ENCODE measurements at places on chromosomes 3 and 15.

GRCh38 chr15:93111451-93111850 lies 22.4 kb upstream of the RGMA start:
- DNase-seq = no peak

DNA sequence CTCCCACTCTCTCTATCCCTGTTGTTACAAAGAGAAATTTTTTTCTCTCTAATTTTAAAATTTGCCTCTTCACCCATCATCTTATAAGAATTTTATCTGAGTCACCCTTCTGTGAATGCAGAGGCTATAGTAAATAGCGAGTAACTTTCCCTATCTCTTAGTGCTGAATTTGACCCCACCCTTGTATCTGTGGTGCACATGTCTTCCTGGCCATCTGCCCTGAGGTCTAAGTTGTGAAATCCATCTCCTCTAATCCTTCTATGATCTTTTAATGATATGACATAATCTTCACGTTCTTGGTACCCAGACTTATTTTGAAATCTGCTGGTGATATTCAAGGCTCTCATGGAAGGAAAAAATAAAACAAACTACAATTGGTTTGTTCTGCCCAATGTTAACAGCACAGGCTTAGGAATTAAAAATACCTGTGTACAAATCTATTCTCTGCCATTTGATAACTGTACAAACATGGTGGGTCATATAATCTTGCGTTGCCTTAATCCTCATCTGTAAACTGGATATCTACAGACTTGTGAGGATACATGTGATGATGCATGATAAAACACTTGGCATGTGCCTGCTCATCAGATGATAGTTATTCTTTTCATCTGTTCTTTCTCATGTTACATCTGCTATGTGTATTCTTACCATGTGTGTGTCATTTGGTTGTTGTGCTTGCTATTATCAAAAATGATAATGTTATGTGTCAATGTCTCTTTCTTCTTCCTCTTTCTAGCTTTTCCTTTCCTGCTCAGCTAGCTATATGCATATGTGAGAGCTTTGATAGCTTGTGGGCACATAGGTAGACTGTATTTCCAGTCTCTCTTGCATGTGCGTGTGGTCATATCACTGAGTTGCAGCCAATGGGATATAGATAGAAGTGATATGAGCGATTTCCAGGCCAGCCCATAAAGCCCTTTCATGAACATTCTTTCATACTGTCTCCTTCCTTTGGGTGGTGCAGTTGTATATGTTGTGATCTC lies 13.7 kb upstream of the CCR3 start:
- DNase-seq = no peak

DNA sequence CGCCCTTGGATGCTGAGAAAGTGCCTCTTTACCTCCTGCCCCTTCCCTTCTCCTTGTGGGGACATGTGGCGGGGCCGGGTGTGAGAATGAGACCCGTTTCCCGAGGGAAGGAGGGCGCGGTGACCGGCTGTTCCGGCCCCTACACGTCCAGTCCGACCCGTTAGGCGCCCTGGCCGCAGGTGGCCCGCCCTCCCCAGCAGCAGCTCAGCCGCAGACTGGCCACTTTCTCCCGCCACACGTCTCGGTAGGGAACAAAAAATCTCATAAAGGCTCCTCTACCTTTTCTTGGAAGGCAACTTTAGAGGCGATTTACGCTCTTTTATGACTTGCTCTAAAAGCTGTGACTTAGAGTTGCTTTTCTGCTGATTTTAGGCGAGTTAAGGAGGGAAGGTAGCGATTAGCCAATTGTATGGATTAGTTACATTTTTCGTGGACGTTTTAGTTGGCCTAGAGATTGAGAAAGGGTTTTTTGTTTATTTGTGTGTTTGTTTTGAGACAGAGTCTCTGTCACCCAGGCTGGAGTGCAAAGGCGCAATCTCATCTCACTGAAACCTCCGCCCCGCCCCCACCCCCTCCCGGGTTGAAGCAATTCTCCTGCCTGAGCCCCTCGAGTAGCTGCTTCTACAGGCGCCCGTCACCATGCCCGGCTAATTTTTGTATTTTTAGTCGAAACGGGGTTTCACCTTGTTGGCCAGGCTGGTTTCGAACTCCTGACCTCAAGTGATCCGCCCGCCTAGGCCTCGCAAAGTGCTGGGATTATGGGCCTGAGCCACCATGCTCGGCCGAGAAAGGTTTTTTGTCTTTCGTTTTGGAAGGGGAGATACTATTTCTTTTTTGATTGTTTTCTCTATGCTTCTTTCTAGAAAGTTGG lies 8.3 kb upstream of the PGPEP1L start:
- no peak for DNase-seq

DNA sequence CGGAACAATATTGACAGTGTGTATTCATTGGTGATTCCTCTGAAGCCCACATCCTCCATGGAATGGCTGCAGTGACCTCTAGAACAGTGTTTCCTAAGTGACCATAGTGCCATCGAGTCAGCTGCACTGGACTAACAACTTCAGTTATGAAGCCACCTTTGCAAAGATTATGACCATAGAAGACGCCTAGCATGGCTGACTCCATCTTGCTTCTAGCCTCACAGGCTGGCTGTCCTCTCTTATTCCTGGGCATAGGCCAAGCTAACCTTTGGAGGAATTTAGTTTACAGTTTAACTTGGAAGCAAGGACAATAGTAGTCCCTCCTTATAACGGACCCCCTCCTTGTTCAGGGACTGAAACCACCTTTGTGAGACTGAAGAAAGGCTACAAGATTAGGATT lies 37.3 kb upstream of the OSBPL11 start:
- no peak for DNase-seq

DNA sequence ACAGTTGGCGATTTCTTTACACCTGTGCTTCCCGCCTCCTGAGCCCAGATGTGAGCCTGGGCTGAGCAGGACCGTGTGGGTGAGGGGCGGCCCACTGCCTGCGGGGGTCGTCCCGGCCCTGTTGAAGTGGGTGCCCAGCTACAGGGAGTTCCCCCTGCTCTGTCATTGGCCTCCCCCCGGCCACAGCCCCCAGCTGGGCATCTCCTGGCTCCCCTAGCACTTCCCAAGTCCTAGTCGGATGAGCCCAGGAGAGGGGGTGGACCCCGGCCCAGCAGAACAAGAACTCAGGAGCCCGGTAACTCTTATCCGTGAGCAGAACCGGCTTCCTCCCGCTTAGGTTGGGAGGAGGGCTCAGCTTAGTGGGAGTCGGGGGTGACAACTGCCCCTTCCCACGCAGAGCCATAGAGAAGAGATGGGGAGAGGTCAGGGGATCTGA lies 757 bp downstream of the PAQR5 start:
- DNase-seq = no peak

- DNase-seq = no peak
Observed at GRCh38 chr3:42763021-42763420, 10.0 kb downstream of the CCDC13 start.

GRCh38 chr15:66578286-66578875 lies 12.6 kb upstream of the LCTL start:
- no peak for DNase-seq

DNA sequence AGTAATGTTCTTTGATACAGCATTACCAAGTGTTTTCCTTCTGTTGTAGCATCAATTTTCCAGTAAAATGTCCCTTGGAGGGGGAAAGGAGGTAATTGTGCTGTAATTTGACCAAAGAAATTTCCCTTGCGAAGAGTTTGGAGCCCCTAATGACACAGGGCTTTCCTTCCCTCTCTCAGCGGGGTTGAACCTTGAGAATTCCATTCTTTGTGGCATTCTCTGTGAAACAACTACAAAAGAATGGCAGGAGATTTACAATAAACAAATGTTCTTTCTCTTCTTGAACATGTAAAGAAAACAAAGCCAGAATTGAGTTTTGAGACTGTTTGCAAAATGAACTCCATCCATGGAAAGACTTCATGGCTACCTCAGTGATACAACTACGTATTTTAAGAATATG lies 53.4 kb downstream of the SIDT1 start:
- DNase-seq = no peak

DNA sequence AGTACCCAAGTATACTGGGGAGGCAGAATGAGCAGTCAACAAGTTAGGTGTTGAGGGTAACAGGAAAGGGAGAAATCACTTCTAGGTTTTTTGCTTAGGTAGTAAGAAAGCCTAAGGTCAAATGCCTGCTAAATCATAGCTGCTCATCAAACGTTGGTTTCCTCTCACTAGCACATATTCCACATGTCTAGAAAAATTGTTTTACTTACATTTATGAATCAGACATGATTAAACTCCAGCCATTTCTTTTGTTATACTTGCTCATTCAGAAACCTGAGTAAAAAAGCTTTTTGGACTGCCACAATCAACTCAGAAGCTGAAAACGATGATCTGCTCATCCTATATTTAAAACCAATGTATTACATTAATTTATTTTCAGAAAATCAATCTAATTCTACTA lies 40.2 kb downstream of the SLC9A9 start:
- no peak for DNase-seq

DNA sequence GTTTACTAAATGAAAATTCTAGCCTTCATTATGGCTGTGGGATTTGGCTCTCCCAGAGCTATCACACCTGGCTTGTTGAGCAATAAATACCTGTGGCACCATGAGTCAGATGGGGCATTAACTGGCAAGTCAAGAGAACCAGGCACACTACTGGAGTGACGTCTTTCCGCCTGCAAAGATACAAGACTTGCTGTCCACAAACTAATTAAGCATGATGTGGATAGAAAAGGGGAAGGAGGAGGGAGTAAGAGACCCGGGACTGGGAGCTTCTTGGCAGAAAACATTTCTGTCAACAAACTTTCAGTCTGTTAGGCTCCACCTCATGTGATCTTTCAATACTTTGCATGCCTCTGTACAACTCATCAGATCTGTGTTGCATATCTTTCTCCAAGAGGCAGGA lies 56.5 kb downstream of the CLDN1 start:
- DNase-seq = no peak

GRCh38 chr3:20405744-20406143 lies 219.7 kb upstream of the SGO1 start:
- DNase-seq = no peak

DNA sequence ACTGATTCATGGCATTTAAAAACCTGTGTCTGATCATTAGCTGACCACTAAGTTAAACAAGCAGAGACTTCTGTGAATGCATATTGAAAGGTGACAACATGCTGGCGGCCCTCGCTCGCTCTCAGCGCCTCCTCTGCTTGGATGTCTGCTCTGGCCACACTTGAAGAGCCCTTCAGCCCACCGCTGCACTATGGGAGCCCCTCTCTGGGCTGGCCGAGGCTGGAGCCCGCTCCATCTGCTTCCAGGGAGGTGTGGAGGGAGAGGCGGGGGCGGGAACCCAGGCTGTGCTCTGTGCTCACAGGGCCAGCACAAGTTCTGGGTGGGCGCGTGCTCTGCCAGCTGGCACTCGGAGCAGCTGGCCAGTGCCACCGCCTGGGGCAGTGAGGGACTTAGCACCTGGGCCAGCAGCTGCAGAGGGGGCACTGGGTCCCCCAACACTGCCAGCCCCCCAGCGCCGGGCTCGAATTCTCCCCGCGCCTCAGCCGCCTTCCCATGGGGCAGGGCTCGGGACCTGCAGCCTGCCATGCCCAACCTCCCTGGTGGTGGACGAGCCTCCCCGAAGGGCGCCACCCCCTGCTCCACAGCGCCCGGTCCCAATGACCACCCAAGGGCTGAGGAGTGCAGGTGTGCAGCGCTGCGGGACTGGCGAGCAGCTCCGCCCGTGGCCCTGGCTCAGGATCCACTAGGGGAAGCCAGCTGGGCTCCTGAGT lies 252.4 kb downstream of the ZIC4 start:
- no peak for DNase-seq

DNA sequence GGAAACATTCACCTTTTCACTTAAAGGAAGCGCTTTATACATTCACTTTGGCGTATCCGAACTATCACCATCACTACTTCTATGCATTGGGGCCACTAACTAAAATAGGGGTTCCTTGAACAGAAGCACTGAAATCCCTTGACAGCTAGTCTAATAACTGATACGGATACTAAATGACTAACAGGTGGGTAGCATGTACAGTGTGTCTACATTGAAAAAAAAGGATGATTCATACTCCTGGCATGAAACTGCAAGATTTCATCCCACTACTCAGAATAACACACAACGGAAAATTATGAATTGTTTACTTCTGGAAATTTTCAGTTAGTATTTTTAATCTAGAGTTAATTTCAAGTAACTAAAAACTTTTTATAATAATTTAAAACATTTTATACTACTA lies 96.7 kb downstream of the SMARCC1 start:
- no peak for DNase-seq

DNA sequence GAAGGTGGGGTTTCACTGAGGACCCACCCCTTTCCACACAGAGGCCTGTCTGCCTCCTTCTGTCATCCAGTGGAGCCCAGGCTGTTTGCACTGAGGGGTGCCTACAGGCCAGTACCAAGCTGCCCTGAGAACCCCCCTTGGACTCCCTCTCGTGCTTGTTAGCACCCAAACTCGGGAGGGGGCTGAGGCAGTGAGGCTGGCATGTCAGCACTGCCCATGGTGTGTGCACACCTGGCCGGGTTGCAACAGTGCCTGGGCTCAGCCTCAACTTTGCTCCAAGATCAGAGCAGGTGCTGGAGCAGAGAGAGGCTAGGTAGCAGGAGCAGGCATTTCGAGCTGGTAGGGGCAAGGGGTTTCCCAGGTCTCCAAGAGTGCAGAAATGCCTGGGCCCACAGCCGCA lies 90.0 kb downstream of the PIK3R4 start:
- no peak for DNase-seq

DNA sequence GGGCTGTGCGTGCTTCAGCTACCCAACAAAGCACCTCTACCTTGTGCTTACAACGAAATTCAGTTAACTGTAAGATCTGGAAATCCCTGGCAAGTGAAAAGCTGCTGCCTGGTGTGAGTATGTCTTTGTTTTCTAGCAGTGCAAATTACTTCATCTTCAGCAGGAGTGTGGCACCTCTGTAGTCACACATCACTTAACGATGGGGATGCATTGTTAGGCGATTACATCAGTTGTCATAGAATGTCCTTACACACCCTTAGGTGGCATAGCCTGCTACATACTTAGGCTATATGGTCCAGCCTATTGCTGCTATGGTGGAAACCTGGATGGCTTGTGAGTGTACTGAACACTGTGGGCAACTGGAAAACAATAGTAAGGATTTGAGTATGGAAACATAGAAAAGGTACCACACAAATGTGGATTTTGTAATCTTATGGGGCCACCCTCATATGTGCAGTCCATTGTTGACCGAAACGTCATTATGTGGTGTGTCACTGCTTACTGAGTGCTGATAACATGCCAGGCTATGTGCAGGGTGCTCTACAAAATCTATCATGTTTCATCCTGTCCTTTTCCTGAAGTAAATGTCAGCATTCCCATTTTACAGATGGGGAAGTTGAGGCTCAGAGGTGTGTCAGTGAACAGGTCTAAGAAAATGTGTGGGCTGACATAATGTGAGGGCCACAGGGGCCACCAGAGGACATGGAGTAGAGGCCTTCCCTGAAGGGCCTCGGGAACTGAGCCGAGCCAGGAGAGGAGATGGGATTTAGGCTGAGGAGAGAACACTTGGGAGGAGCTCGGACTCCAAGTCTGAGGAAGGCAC lies 173.5 kb downstream of the VGLL4 start:
- DNase-seq = no peak

DNA sequence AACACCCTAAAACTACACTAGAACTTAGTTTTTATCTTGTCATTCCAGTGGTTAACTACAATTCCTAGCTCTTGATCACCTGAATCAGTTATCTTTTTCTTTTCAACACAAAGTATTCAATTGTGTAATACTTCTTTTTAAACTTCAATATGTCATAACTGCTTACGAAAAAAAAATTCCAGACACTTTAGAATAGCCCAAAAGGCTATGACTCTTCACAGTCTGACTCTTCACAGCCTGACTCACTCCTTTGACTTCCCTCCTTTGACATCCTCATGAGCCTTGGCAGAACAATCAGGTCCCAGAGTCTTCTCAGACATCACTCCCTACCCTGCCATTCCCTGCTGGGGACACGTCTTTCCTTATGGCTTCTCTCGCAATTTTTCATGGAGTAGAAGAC lies 727.1 kb downstream of the ROBO1 start:
- DNase-seq = no peak

- DNase-seq = no peak
Observed at GRCh38 chr3:32910954-32911353, 40.5 kb upstream of the CCR4 start.
